ENCODE measurements at places on chromosomes 6 and 20.

GRCh38 chr20:64068386-64069208 is 5.6 kb downstream of the TCEA2 start:
- no peak for DNase-seq

DNA sequence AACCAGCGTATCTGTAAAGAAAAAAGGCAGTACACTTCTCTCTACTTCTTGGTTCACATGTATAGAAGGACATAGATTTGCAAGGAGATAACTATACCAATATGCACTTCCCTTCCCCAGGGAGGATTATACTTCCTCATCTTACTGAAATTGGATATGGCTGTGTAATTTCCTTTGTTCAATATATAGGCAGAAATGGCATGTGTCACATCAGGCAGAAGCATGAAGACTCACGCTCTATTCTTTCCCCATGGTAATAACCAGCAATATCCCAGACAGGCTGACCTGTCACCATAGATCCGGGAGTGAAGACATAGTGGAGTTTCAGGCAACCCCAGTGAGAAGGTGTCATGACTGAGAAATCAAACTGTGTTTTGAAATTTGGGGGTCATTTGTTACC is 518.3 kb downstream of the KIF16B start:
- no peak for DNase-seq

GRCh38 chr20:20452254-20452676 is 84.4 kb downstream of the INSM1 start:
- DNase-seq, result peak; percentile 22

DNA sequence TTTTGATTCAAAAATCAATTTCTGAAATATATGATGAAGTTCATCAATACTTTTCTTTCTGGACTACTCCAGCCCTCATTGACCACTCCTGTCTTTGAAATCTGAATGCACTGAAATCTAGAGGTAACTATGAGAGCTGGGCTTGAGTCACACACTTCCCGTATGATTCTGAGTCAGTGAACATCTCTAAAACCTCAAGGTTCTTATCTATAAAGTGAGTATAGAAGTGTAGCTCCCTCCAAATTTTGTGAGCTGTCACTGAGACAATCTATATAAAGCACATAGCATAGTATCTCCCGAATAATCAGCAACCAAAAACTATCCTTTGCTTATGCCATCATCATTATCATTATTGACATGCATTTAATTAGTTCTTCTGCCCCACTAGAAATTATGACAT is 182.4 kb downstream of the TSHZ2 start:
- DNase-seq, result no peak

GRCh38 chr20:49545572-49545971 is 22.4 kb downstream of the PTGIS start:
- DNase-seq, result no peak

DNA sequence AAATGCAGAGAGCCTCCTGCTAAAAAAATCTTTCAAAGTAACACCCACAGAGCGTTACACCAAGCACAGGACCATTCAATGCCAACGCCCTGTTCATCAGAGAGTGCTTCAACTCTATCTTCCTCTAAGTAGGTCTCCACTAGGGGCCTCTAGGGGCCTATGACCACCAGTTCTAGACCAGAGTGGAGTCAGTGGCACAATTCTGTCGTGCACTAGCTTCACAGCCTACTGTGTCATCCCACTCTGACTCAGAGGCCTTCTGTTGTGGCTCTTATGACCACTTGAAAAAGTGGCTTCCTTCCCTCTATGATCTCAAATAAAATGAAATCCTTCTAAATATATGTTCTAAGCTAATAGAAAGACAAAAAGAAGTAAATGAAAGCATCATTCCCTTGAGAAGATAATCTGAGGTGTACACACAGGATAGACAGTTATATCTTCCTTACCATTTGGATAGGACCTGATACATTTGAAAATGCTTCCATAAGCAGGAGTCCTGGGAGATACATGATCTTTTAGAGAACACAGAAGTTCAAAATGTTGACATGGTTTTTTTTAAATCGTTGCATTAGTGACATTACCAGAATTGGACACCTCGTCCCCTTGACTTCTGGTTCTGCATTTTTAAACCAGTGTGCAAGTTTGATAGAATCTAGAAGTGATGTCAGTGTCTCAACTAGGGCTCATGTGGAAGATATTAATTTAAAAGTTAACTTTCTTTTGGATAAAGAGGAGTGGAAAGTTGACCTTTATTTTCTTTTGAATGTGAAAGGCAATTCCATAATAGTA is 151.9 kb downstream of the SH3BGRL2 start:
- DNase-seq, result no peak
